ENCODE measurements at places on chromosomes 16 and 17. TPM values are rescaled to one million over a fixed set of nuclear protein-coding genes. Genes with fewer than 3 reads are reported as not detected.

PITPNM3 gene
- 3.0 TPM for polyA plus RNA-seq

ZNF287 gene
- polyA plus RNA-seq = 5.3 TPM

SLC7A5 gene
- polyA plus RNA-seq = 11.6 TPM

ABCA3 gene
- polyA plus RNA-seq = 6.9 TPM

SLC12A3 gene
- not detected for polyA plus RNA-seq

CDH3 gene
- 0.09 TPM for polyA plus RNA-seq

NAGS gene
- polyA plus RNA-seq = 1.8 TPM

FOXC2 gene
- 1.1 TPM for polyA plus RNA-seq

OTOP2 gene
- polyA plus RNA-seq = not detected

CPHXL2 gene
- not detected for polyA plus RNA-seq

APOBR gene
- 0.68 TPM for polyA plus RNA-seq

MYH2 gene
- polyA plus RNA-seq = not detected

IL21R gene
- 0.34 TPM for polyA plus RNA-seq
